ENCODE measurements at places on chromosomes 16 and 17. TPM values are rescaled to one million over a fixed set of nuclear protein-coding genes. Genes with fewer than 3 reads are reported as not detected.

Gene CD300H
- polyA plus RNA-seq = not detected

Gene IL21R
- polyA plus RNA-seq = not detected

Gene HOXB3
- polyA plus RNA-seq = 236 TPM

Gene PITPNM3
- 10.5 TPM for polyA plus RNA-seq

Gene NPIPB5
- 43.4 TPM for polyA plus RNA-seq

Gene ZG16B
- 0.19 TPM for polyA plus RNA-seq

- DNase-seq = peak; percentile 3
Measured at GRCh38 chr17:16652847-16653366, 743 bp downstream of the ZNF624 start.

DNA sequence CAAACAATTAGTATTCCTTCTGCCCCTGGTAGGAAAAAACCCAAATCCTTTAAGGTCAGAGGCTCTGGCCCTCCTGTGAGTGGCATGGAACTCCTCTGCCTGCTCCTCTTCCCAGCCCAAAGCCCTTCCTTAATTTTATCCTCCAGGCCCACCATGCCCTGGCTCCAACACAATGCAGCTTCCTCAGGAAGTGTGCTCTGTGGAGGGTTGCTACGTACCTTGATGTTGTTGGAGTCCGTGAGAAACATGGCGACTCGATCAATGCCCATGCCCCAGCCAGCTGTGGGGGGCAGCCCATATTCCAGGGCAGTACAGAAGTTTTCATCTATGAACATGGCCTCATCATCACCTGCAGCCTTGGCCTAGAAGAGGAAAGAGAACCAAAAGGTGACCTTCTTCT lies 5.3 kb upstream of the ADAT1 start:
- no peak for DNase-seq

- no peak for DNase-seq
Measured at GRCh38 chr16:54197758-54198157, 88.8 kb downstream of the IRX3 start.

DNA sequence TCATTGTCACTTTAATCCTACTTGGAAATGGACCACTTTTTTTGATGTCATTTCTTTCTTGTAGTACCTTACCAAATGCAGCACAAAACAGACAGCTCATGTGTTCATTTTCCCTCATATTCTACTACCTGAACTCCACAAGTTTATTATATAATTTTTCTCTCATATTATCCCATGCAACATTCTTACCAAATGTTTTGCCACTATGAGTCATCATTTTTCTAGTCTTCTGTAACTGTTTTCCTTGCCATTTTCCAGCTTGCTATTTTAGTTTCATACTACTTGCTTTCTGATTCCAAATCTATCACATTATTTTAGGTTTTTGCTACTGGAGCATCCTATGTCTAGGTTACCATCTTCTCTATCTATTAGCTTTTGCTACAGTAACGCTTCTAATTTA lies 332.7 kb downstream of the ZFHX3 start:
- no peak for DNase-seq

DNA sequence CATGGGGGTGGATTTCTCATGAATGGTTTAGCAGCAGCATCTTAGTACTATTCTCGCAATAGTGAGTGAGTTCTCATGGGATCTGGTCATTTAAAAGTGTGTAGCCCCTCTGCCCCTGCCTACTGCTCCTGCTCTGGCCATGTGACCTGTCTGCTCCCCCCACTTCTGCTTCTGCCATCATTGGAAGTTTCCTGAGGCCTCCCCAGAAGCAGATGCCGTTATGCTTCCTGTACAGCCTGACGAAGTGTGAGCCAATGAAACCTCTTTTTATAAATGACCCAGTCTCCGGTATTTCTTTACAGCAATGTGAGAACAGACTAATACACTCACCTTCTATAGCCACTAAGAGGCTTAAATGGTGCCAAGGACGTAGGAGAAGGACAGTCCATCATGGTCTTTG lies 51.5 kb downstream of the NOL11 start:
- DNase-seq = no peak

GRCh38 chr17:44010966-44011647 lies 3.7 kb downstream of the TMEM101 start:
- DNase-seq = no peak

GRCh38 chr17:40909755-40910154 lies 24.7 kb upstream of the KRT20 start:
- no peak for DNase-seq

Measured in left renal cortex interstitium (tissue), 4 donors.